ENCODE measurements at places on chromosomes 7 and 10. TPM values are rescaled to one million over a fixed set of nuclear protein-coding genes. Genes with fewer than 3 reads are reported as not detected.

Gene CALML5
- not detected for total RNA-seq

Gene SPDYE9
- total RNA-seq, result under 0.01 TPM

Gene TRIL
- total RNA-seq, result 0.58 TPM

Gene OR6B1
- not detected for total RNA-seq

Gene CCDC7
- 13.1 TPM for total RNA-seq

Gene ABCA13
- total RNA-seq, result 2.5 TPM

Gene PAPOLB
- total RNA-seq, result 0.15 TPM

Gene RAB19
- not detected for total RNA-seq

Gene ASAH2
- 0.17 TPM for total RNA-seq

Data from smooth muscle cell of trachea (primary cell).